Activated CD8-positive, alpha-beta memory T cell treated with anti-CD3 and anti-CD28 coated beads for 48 hours (primary cell): ENCODE measurements at places on chromosomes 16 and 17.

- no peak for DNase-seq
Measured at GRCh38 chr17:80065478-80066170, 29.2 kb downstream of the CCDC40 start.

- DNase-seq: no peak
Measured at GRCh38 chr17:54977744-54978143, 9.2 kb downstream of the STXBP4 start.

- no peak for DNase-seq
Measured at GRCh38 chr17:37827905-37828650, 83.2 kb upstream of the HNF1B start.

GRCh38 chr17:76645481-76645880, 1.9 kb upstream of the ST6GALNAC1 start:
- DNase-seq: no peak

DNA sequence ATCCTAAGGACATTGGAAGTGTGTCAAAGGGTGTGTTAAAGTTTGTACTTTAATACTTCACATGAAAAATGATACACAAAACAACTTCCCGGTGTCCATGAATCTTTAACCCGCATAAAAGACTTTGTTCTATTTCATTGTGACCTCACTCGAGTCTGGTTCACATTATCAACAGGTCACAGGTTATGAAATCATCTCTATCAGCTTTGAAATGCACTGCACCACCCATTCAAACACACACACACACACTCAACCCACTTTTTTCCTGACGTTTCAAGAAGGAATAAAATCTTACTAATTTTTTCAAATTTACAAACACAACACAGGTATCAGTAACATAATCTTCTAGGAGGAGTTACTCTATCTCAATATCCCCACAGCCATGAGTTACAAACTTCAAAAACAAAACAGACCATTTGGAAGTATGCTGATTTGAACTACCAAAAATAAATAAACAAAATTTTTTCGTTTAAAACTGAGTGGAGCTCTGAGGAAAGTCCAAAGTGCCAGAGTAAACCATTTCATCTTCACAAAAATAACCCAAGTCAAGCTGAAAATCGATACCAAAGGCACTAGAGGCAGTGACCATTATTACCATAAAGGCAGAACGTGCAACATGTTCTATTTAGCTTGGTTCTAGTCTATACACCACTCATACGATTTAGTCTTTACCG, 2.7 kb downstream of the ACOX1 start:
- DNase-seq: no peak

GRCh38 chr17:37671824-37672547, 28.7 kb upstream of the DDX52 start:
- no peak for DNase-seq

DNA sequence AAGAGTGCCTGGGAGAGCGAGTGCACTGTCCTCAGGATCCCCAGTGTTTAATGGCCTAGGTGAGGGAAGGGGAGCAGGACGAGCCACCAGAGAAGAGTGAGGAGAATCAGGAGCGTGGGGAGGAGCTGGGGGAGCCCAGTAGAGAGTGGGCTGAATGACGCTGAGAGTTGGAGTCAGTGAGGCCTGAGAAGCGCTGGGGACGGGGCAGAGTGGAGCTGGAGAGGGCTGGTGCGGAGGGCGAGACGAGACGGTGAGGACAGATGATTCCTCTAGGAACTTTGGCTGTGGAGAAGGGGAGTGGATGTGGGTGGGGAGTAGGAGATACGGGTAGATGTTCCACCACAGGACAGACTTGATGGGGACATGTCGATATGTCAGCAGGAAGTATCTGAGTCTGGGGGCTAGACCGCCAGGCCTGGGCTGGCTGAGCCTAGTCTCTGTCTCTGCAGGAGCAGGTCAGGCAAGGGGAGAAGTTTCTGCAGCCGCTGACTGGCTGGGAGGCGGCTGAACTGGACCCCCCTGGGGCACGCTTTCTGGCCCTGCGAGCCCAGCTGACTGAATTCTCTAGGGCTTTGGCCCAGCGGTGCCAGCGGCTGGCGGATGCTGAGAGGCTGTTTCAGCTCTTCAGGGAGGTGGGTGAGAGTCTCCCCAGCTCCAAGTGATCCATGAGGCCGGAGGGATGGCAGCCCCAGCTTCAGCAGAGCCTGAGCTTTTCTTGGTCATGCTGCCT, 4.7 kb downstream of the PLEKHG4 start:
- no peak for DNase-seq
